NCI-H2171 treated with DMSO at 0.1 percent for 48 hours (cell line): ENCODE measurements at places on chromosomes 1 and 21.

GRCh38 chr1:150187560-150187931 lies 37.8 kb downstream of the PLEKHO1 start:
- no peak for DNase-seq

- DNase-seq = no peak
These were observed 26.5 kb downstream of the KAZN start for GRCh38 chr1:14624941-14625340.

DNA sequence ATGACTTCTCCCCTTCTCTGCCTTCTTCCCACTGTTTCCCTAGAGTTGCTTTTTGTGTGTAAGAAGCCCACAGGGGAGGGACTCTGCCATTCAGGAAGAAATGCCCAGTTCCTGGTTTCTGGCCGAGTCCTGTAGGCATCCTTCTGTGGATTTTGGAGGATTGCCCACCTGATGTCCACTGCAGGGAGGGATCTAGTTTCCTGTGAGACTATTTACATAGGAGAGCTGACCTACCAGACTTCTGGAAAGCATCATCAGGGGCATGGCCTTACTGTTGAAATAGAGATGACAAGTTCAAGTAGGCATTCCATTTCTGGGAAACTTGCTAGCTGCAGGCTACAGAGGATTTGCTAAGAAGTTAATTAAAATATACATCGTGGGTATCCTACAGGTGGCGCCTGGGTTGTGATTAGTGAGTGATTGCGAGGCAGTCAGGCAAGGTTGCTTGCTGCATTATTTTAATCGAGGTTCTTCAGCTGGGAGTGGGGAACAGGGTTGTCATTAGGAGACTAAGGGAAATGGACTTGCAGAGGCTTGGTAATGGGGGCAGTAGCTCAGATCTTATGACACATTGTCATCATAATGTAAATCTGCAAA lies 148.7 kb downstream of the HHAT start:
- no peak for DNase-seq

DNA sequence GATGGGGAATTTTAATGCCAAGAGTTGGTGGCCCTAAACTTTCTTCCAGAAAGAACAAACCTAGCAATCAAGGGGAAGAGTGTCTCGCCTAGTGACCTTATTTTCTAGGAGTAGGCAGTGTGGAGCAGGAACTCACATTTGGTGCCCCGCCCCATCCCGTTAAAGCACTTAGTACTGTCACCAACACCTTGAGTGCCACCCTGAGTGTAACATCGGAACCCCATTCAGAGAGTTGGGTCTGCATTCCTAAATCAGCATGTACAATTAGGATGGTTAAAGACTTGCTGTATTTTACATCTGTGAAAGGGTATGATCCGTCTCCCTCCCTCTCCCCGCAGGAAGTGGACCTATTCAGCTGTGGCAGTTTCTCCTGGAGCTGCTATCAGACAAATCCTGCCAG lies 15.5 kb downstream of the ETS2 start:
- DNase-seq = no peak

GRCh38 chr1:13730751-13731482 lies 30.9 kb downstream of the PRDM2 start:
- DNase-seq = peak; percentile 88

DNA sequence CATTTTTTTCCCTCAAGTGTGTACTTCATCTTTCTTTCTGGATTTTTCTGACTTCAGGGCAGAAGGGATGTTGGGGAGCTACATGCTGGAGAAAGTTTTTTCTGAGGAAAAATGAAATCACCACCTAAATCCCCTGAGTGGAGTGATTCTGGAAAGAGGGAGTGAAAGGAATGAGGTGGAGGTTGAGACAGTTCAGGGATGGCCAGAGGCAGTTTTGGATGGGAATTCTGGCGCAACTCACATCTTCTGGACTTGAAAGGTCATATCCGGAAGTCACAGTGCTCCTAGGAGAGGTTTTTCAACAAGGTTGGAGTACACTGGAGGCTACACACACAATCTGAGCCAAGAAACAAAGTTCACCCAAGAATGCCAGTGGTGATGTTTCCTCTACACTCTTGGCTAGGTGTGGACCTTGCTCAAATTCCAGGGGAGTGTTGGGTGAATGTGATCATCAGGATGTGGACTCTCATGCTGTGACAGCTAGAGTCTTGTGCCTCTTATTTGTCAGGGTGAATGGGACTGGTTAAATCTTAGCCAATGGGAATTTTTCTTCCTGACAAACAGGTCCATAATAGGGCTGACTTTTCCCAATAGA lies 161.5 kb downstream of the HLX start:
- DNase-seq = no peak

DNA sequence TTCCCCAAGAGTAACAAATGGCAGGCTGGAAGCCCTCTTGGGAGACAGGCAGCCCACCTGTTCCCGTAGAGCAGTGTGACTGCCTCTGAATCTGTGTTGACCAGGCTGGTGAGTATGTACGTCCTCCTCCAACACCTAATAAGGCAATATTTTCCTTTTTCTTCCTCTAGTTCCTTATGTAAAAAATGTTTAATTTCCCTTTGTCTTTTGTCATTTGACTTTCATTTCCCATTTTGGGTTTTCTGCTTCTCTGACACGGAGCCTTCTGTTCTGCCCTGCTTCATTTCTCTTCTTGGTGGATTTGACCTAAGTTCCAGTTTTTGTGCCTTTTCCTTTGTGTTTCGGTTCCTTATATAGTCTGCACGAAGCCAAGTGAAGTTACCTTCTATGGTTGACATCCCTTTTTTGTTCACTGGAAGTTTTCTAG lies 65.8 kb upstream of the ATF3 start:
- peak; percentile 33 for DNase-seq

DNA sequence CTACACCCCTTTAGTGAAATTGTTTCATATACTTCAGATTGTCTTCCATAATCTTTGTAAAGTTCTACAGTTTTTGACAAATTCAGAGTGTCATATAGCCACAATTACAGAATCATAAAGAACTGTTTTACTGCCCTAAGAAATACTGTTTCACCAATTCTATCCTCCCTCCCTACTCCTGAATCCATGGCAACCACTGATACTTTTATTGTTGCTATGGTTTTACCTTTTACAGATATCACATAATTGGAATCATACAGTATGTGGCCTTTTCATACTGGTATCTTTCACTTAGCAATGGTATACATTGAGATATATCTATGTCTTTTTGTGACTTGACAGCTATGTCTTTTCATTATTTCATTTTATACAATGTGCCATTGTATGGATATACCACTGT lies 34.1 kb downstream of the RC3H1 start:
- no peak for DNase-seq
